PC-3 (cell line): ENCODE measurements at places on chromosomes 3 and 15.
A peak's percentile ranks its signal among the peaks of the same experiment; 100 is the strongest.

- DNase-seq = no peak
- H3K4me1 ChIP-seq = no peaks in the 10 kb centered on the region
- H3K27ac ChIP-seq = no peak overlapping the region
- H3K36me3 ChIP-seq = no peaks in the 10 kb centered on the region
- no peak overlapping the region for H3K4me3 ChIP-seq
Measured at GRCh38 chr15:51134416-51135199, 39.9 kb upstream of the TNFAIP8L3 start.

DNA sequence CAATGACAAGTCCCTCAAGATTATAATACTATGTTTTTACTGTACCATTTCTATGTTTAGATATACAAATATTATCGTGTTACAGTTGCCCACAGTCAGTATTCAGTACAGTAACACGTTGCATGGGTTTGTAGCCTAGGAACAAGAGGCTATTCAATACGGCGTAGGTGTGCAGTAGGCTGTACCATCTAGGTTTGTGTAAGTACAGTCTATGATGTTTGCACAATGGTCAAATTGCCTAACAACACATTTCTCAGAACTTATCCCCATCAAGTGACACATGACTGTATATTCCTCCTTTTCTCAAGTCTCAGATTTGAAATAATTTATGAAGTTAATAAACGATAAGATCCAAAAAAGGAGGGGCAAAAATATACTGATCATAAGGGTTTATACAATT is 21.7 kb downstream of the ZDHHC3 start:
- no peaks in the 10 kb centered on the region for H3K27me3 ChIP-seq
- no peak overlapping the region for H3K4me3 ChIP-seq
- peak overlapping the region; percentile 72 for H3K27ac ChIP-seq
- peaks cover 23% of the 10 kb centered on the region; the same call in 1 of the 2 replicates for H3K36me3 ChIP-seq
- DNase-seq = no peak
- peaks cover 45% of the 10 kb centered on the region for H3K4me1 ChIP-seq

- no peaks in the 10 kb centered on the region for H3K27me3 ChIP-seq
- H3K4me1 ChIP-seq = no peaks in the 10 kb centered on the region
- no peak overlapping the region for H3K27ac ChIP-seq
- no peaks in the 10 kb centered on the region for H3K36me3 ChIP-seq
- no peak for DNase-seq
Measured at GRCh38 chr3:53216723-53217122, 39.1 kb downstream of the TKT start.

GRCh38 chr15:77333166-77333565 is 86.7 kb downstream of the PEAK1 start:
- no peaks in the 10 kb centered on the region for H3K36me3 ChIP-seq
- H3K27ac ChIP-seq = no peak overlapping the region
- DNase-seq = no peak
- no peaks in the 10 kb centered on the region for H3K4me1 ChIP-seq

- no peak overlapping the region for H3K4me3 ChIP-seq
- H3K27ac ChIP-seq = no peak overlapping the region
- no peaks in the 10 kb centered on the region for H3K36me3 ChIP-seq
- H3K4me1 ChIP-seq = no peaks in the 10 kb centered on the region
- H3K27me3 ChIP-seq = no peaks in the 10 kb centered on the region
- DNase-seq = peak; percentile 51
Measured at GRCh38 chr3:176906046-176906905, 291.0 kb downstream of the TBL1XR1 start.

DNA sequence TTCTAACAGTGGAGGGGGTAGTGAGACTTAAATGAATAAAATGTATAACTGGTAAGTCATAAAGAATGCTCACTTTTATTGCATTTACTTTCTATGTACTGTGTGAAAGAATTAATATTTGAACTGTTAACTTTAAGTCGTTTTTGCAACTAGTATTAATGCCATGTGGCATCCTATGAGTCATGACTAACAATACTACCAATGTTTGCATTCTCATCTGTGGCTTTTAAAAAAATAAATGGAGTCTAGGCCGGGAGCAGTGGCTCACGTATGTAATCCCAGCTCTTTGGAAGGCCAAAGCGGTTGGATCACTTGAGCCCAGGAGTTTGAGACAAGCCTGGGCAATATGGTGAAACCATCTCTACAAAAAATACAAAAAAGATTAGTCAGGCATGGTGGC is 5.2 kb downstream of the C3orf49 start:
- peak overlapping the region; percentile 76 for H3K27ac ChIP-seq
- H3K36me3 ChIP-seq = no peaks in the 10 kb centered on the region
- no peaks in the 10 kb centered on the region for H3K27me3 ChIP-seq
- peaks cover 9% of the 10 kb centered on the region for H3K4me1 ChIP-seq

DNA sequence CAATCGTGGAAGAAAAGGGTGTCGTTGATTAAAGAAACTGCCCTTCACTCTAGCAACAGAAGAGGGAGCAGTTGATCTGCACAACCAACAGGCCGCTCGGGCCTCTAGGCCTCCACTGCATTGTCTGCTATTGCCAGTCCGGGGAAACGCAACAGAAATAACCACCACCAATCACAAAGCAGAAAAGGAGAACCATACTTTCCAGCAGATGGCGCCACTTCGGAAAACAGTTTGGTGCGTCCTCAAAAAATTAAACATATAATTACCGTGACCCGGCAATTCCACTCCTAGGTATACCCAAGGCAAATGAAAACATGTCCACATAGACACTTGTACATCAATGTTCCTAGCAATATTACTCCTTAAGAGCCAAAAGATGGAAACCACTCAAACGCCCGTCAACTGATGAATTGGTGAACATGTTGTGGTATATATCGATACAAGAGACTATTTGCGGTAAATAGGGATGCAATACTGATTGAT is 154.1 kb downstream of the TJP1 start:
- DNase-seq = peak; percentile 95
- H3K27me3 ChIP-seq = no peaks in the 10 kb centered on the region

GRCh38 chr3:4953119-4953518 is 26.1 kb upstream of the BHLHE40 start:
- H3K4me3 ChIP-seq = no peak overlapping the region
- no peaks in the 10 kb centered on the region for H3K27me3 ChIP-seq
- DNase-seq = peak; percentile 20
- H3K36me3 ChIP-seq = no peaks in the 10 kb centered on the region
- H3K4me1 ChIP-seq = peaks cover 13% of the 10 kb centered on the region; the same call in 1 of the 2 replicates
